KBM-7 (cell line): ENCODE measurements at places on chromosomes 12 and 14.

DNA sequence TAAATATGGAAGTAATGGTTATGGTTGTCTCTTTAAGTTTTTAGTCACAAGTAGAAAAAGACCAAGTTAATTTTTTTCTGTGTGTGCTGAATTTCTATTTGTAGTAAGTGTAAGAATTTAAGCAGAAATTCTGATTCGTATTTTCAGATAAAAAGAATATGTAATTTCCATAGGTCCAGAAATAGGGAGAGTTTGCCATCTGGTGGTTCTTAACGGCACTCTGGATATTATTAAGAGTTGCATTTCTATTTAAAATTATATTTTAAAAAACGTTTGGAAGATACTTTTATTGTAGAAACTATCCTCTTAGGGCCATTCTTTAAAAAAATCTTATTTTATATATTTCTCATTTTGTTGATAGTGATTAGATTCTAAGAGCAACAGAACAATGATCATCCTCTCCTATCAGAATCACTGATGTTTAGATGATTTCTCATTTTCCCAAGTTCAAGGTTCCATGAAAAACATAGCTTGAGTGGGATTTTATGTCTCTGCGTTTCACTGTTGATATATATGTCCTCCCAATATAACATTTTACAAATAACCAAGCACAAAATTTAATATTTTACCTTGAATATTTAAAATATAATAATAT, 88.3 kb downstream of the LRRK2 start:
- DNase-seq = no peak

DNA sequence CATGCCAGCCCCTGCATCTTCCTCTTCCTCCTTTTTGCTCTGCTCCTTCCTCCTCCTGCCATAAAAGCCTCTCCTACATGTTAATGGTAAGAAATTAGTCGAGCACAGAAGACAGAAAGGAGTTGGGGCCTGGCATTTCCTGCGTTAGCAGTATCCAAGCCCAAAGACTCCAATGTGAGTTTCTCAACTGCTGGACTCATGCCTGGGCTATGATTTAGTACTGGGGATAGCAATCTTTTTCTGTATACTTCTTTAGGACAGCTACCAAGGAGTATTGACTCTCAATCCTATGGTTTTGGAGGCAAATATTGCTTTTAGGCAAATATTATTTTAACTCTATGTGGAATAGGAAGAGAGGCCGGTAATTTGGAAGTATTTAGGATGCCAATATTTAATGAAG, 18.0 kb upstream of the SLC38A4 start:
- peak; percentile 2 for DNase-seq

DNA sequence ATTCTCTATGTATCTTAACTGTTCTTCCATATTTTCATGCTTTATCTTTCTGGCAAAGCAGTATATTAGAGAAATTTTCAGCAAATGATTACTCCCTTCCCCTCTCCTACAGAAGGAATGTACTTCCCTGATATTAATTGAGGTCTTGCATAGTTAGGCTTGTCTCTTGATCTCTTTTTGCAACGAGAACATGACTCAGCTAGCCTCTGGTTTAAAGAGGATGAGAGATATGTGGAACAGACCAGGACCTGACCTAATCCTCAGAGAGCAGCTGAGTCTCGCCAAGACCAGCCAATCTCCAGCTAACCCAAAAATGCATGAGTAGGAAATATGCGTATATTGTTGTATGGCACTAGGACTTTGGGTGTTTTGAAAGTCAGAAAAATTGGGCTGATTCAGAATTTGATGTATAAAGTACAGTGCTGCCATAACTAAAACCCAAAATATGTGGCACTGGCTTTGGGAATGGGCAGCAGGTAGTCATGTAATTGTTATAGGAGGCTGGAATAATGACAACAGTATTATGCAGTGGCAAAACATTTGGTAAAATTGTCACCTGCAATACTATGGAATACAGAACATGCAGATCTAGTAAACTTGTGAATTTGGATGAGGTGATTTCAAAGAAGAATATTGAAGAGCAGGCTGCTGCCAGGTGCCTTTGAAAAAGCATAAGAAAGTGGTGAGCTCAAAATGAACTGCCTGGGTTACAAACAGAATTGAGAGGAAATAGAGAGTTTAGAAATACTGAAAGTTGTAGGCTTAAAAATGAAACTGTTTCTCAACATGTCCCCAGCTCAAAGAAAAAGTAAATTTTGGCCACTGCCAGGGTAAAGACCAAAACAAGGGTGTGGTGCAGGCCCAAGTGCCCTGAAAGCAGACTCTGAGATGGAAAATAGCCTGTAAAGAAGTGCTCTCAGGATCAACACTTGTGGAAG, 9.3 kb upstream of the USP15 start:
- DNase-seq = no peak

DNA sequence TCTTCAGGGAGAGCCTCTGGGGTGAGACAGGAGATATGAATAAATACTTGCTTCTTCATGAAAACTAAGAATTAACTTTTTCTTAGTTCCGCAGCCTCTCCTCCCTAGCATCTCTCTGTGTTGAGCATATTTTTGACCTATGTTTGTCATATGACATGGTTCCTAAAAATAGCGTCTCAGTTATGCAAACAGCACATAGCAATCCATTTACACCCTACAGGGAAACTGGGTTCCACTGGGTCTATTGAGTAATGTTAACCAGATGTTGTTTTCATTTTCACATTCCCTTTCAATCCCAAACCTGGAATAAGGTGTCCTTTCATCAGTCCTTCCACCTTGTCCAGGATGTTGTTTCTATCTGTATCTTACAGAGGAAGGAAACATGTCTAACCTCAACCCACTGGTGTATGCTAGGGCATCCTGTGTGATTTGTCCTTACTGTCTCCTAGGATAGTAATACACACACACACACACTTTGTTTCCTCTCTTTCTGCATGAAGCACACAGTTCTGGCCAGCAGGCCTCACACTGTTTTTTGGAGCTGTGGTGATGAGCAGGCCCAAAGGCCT, 1543.5 kb downstream of the AACS start:
- DNase-seq = no peak

DNA sequence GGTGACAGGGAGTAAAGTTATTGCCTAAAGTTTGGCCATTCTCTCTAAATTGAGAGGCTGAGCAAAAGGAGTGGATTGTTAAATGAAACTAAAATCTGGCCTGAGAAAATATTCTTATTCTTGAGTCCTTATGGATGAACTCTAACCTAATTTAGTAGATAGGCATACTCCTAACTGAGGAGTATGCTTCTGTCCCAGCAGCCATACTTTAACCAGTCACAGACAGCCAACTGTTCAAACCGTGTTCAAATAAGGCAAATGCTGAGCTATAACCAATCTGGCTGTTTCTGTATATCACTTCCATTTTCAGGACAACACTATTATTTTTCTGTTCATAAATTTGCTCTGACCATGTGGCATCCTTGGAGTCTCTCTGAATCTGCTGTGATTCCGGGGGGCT, 75.9 kb upstream of the RERGL start:
- no peak for DNase-seq

DNA sequence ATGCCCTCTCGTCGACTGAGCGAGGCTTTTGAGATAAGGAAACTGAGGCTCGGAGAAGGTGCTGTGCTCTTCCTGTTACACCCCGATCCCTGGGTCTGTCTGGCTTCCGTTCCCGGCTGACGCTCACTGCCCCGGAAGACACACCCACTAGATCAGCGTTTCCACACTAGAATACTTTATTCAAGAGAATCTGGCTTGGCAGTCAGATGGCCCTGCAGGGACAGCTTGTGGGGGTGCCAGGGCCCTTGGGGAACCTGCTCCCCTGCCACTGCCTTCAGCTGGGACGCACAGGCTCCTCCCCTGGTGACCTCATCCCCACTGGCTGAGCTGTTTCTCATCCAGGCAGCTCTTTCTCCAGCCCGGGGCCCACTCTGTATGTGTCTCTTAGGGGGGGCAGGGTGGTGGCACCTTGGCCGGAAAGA, 13.7 kb downstream of the PGF start:
- peak; percentile 57 for DNase-seq

- DNase-seq = peak; percentile 17
Observed at GRCh38 chr14:65043893-65044595, 57.3 kb downstream of the FNTB start.

DNA sequence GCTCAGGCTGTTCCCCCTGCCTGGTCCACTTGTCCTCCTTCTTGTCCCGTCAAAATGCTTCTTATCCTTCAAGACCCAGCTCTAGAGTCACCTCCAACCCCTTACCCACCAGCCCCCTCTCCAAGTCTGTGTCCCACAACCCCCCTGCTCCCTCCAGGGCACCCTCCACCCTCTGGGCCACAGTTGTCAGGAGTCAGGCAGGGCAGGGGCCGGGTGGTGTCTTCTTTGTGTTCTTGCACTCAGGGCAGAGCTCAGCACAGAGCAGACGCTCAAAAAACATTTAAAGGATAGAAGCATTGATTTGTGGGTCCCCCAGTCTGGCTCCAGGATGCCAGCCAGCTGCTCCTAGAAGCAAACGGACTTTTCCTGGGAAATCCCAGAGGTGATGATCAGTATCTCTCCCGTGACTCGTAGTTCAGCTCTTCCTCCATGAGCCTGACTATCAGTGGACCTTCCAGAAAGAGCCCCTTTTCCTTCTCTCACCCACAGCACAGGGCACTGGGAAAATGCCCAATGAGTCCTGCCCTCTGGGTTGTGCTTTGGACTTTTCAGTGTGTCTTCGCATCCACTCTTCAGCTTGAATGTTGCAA, 17.2 kb upstream of the BDKRB1 start:
- DNase-seq = no peak
